ENCODE measurements at places on chromosomes 3 and 15.

GRCh38 chr3:48856469-48856868, 8.8 kb upstream of the PRKAR2A start:
- no peak for DNase-seq

DNA sequence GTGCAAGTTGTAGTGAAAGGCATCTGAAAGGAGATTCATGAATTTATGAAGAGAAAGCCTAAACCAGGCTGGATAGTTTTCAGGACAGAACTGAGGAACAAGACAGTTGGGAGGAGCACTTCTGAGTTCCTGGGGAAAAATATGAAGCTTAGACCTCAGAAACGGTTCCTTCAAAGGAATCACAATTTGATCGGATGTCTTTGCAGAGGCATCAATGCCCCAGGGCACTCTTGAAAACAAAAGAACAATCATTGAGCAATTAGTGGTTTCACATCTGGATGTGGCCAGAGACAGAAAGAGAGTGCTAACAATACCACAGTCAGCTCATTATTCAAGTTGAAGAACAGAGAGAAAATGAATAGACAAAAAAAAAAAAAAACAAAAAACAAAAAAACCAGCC, 86.2 kb downstream of the KLF13 start:
- no peak for DNase-seq

DNA sequence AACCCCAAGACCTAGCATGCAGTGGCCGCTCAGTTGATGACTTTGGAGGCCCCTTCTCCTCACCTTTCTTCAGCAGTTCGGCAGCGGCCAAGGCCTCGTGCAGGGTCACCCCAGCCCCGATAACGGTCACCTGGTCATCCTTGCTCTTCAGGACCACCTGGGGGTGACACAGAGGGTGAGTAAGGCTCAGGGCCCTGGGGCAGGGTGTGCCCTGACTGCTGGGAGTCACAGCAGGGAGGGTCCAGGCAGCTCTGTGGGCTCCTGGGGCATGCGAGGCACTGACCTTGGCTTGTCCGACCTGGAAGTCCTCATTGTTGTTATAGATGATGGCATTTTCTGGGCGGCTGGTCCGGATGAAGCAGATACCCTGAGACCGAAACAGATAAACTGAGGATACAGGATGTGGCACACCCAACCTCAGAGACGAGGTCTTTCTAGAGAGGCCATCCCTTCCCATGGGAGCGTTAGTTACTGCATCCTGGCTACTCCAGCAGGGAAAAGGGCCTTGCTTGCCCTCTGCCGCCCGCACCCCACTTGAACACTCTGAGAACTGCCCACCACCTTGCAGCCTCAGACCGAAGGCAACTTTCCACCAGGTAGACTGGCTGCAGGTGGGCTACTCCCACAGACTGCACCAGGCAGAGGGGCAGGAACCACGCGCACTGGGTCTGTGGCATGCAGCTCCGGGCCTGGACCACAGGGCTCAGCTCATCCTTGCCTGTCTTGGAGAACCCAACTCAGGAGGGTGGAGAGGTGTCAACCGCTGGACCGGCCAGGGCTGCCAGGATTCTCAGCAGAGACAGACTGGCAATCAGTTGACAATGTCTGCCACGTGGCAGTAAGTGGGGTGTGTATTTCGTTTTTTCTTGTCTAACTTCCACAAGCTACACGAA, 27.6 kb downstream of the TKT start:
- DNase-seq: no peak

DNA sequence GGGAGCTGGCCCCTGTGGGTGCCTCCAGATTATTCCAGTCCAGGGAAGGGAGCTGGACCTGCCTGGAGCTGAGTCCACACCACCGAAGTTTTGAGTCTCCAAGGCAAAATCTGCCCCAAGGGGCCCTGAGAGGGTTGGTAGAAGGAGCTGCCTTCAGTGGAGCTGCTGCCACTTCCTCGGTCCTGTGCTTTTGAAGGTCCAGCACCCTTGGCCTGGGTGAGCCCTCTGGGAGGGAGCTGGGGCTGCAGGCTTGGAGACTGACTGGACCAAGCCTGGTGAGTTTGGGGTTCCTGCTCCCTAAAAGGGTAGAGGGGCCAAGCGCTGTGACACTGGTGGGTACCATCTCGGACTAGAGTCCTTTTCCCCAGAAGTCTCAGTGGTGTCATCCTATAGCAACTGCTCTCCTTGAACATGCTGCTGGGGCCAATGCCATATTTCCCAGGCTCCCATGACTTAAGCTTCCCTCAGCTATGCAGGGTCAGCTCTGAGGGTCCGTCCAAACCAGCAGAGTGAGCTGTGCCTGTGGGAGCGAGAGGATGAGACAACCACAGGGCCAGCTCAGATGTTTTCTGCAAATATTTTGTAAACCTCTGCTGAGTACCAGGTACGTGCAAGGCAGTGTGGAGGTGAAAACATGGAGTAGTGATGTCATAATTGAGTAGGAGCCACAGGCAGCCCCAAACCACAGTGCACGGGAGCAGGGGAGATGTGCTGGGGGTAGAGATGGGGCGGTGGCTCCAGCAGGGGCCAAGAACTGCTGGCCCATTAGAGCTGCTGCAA, 96.0 kb downstream of the ABHD5 start:
- DNase-seq: no peak

Measured in right renal cortex interstitium (tissue), 3 donors.